Uterus (tissue), 4 donors: ENCODE measurements at places on chromosomes 7 and 10. TPM values are rescaled to one million over a fixed set of nuclear protein-coding genes. Genes with fewer than 3 reads are reported as not detected.

FAM241B gene
- 0.35 TPM for total RNA-seq

ADAM22 gene
- 6.9 TPM for total RNA-seq

HOXA2 gene
- 6.5 TPM for total RNA-seq

PARP12 gene
- total RNA-seq = 38.8 TPM

MRPS16 gene
- total RNA-seq = 59.1 TPM

PILRA gene
- 9.6 TPM for total RNA-seq

NAT16 gene
- not detected for total RNA-seq
